ENCODE measurements at places on chromosomes 2 and 18. TPM values are rescaled to one million over a fixed set of nuclear protein-coding genes. Genes with fewer than 3 reads are reported as not detected.
A peak's percentile ranks its signal among the peaks of the same experiment; 100 is the strongest.

The CDH19 gene
- total RNA-seq = 18.3 TPM

The THAP4 gene
- total RNA-seq = 18.9 TPM

The LONRF2 gene
- 6.7 TPM for total RNA-seq

DNA sequence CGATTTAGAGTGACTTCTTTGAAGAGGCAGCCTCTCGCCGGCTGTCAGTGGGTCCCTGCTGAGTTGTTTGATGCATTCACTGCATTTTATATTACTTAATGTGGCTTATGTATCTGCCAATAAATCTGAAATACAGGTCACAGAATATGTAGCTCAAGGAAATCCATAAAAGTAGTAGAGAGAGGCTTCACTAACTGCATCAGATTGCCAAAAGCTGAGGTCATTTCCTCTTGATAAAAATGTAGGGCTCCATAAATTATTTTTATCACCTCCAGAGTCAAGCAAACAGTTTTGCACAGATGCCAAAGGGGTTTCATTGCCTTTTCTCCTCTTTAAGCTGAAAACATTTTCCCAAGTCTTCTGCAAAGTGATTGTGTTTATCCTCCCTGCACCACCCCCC, 36.5 kb upstream of the CCDC93 start:
- DNase-seq = peak; percentile 65

- no peak for DNase-seq
These were observed 855.1 kb downstream of the TMEM182 start for GRCh38 chr2:103616891-103617290.

DNA sequence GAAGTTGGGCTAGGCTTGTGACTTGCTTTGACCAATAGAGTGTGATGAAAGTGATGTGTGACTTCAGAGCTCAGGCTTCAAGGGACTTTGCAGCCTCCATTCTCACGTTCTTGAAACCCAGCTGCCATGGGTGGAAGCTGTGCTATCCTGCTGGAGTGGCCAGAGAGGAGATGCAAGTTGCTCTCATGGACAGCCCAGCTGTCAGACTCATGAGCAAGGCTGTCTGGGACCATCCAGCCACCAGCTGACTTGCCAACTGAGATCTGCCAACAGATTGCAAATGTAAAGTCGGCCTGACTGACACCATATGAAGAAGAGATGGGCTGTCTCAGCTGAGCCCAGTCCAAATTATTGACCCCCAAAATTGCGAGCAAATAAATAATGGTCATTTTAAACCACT, 226.4 kb upstream of the CXCR4 start:
- DNase-seq = no peak

- no peak for DNase-seq
These were observed 167.2 kb upstream of the MGAT5 start for GRCh38 chr2:134086594-134087219.

DNA sequence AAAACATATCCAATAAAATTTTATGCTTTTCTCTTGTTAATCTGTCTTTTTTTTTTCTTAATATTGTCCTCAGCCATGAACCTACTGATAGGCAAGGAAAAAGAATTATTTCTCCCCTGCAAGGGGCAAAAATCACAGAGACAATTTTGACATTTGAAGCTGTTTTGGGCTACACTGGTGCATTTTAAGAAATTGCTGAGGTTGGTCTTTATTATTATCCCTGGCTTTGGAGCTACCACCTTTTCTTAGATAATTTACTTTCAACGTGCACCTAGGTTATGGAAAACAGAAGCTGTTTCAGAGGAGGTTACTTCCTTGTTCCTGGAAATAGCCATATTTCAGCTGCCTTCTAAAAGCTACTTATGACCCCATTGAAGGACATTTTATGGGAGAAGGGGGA, 195.5 kb upstream of the KYNU start:
- DNase-seq = no peak
